T follicular helper cell (primary cell): ENCODE measurements at places on chromosomes 12 and 14.

DNA sequence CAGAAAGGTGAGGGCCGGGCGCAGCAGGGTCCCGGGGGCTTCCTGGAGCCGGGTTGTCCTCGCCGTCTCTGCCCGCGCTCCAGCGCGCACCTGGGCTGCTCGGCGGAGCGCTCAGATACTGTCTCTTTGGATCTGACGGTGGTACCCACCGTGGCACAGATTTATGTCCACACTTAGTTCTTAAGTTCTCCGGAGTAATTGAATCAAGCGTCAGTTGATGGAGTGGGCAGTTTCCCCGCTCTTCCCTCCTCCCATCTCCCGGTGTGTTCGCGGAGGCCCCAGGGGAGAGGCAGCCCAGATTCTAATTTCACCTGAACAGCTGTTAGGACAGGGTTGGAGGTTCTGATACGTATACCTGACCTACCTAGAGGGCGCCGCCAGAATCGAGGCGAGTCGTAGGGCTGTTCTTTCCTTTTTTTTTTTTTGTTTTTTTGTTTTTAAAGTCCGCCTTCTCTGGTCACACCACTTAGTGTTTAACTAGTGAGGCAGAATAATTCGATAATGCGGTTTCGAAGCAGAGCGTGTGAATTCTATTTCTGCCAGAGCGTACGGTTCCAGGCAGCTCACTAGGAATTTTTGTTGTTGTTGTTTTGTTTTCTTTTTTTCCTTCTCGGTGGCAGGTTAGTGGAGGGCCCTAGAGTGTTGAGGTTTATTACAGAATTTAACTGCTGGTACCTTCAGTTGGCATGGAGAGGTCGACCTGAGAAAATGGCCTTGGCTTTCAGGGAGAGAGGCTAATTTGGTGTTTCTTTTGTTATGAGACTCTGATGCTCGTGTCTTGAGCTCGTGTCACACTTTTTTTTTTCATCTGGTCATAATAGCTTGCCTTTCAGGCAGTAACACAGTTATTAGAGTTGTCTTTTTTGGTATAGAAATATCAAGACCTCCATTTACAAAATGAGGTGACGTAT, 22.3 kb upstream of the GNS start:
- no peak for DNase-seq

DNA sequence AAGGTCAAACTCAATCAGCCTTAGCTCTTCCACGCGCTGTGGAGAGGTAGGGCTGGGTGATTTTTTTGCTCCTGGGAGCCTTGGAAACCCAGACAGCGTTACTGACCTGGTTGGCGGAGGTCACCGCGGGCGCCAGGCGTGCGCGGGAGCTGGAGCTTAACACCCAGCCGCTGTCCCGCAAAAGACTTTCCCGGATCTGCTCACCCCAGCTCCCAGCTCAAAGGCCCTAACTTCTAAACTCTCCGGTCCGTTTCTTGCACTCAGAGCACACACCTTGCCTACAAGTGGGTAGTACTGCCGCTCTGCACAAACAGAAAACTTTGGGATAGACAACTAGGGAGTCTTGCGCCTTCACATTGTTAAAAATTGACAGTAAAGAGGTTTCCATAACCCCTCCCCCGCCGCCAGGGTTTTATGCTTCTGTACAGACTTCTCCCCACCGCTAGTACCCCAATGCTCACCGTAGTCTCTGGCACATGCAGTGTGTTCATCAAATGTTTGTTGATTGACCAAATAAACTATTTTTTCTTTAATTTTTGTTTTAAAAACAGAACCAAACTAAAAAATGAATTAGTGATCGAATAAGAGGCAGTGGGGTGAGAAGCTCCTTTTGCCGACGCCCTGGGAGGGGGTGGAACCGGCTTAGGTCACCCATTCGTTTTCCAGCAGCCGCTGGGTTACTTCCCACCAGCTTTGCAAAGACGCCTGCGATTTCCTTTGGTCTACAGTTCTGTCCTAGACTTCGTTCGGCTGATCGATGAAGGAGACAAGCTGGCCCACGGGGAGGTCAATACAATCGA, 12.7 kb upstream of the TBX3 start:
- no peak for DNase-seq

DNA sequence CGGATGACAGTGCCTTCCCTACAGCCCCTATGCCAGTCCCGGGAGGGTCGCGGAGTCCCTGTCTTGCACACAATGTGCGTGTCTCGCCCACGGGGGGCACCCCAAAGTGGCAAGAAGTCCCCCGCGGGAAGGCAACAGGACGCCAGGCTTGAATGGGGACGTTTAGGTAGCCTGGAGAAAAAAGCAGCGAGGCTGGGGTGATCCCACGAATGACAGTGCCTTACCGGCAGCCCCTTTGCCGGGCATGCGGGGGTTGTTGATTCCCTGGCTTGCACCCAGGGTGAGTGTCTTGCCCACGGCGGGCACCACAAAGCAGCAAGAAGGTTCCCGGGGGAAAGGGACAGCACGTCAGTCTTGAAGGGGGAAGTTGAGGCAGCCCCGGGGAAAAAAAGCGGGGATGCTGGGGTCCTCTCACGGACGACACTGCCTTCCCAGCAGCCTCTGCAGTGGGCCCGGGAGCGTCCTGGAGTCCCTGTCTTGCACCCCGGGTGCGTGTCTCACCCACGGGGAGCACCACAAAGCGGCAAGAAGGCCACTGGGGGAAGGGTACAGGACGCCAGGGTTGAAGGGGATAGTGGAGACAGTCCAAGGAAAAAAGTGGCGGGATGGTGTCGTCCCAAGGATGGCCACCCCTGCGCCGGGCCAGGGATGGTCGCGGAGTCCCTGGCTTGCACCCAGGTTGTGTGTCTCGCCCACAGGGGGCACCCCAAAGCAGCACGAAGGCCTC, 156.8 kb upstream of the ALG10B start:
- no peak for DNase-seq

- no peak for DNase-seq
Measured at GRCh38 chr12:33283054-33283453, 156.6 kb downstream of the SYT10 start.

GRCh38 chr14:95260537-95261361, 59.0 kb downstream of the CLMN start:
- no peak for DNase-seq

GRCh38 chr12:124440841-124441381, 126.5 kb downstream of the NCOR2 start:
- no peak for DNase-seq
